ENCODE measurements at places on chromosomes 2 and 18. TPM values are rescaled to one million over a fixed set of nuclear protein-coding genes. Genes with fewer than 3 reads are reported as not detected.

MRO gene
- 0.39 TPM for total RNA-seq

APOB gene
- total RNA-seq, result under 0.01 TPM

ARHGAP28 gene
- 9.4 TPM for total RNA-seq

ARHGAP15 gene
- total RNA-seq, result not detected

PDCL3 gene
- total RNA-seq, result 12.5 TPM

TWIST2 gene
- 113 TPM for total RNA-seq

CFAP221 gene
- total RNA-seq, result not detected

ZC3H8 gene
- 9.4 TPM for total RNA-seq

NGEF gene
- total RNA-seq, result 6.2 TPM

ITPRIPL1 gene
- 1.8 TPM for total RNA-seq

CD302 gene
- 7.8 TPM for total RNA-seq

ASTL gene
- total RNA-seq, result not detected

AQP4 gene
- total RNA-seq, result not detected

COL4A3 gene
- total RNA-seq, result under 0.01 TPM

CROCC2 gene
- total RNA-seq, result 0.20 TPM

PRPF40A gene
- total RNA-seq, result 102 TPM

CLEC4F gene
- not detected for total RNA-seq

MAPRE3 gene
- 4.3 TPM for total RNA-seq

DES gene
- 0.73 TPM for total RNA-seq

DLX2 gene
- 0.20 TPM for total RNA-seq

TMEM247 gene
- total RNA-seq, result not detected

SERPINB5 gene
- total RNA-seq, result not detected

KRTCAP3 gene
- total RNA-seq, result not detected

CYP27C1 gene
- not detected for total RNA-seq

SIX3 gene
- total RNA-seq, result 0.39 TPM

LBX2 gene
- total RNA-seq, result 3.3 TPM

EIF4E2 gene
- 91.3 TPM for total RNA-seq

GAD1 gene
- not detected for total RNA-seq

SLC9A2 gene
- under 0.01 TPM for total RNA-seq

NAT8 gene
- total RNA-seq, result not detected

IL36RN gene
- not detected for total RNA-seq

GNAL gene
- 2.2 TPM for total RNA-seq

MARCHF4 gene
- total RNA-seq, result under 0.01 TPM

SGO2 gene
- 19.7 TPM for total RNA-seq

UGT1A6 gene
- not detected for total RNA-seq

SMAD7 gene
- total RNA-seq, result 4.8 TPM

ATP9B gene
- 22.0 TPM for total RNA-seq

BAZ2B gene
- 27.6 TPM for total RNA-seq

CRYGD gene
- total RNA-seq, result not detected

SPC25 gene
- 5.1 TPM for total RNA-seq

TEX44 gene
- not detected for total RNA-seq

WNT10A gene
- total RNA-seq, result not detected

C2orf72 gene
- 0.20 TPM for total RNA-seq

EVX2 gene
- total RNA-seq, result not detected

MAP3K19 gene
- total RNA-seq, result not detected

ANKMY1 gene
- 11.0 TPM for total RNA-seq

TEKT4 gene
- not detected for total RNA-seq

SPATA3 gene
- not detected for total RNA-seq

FSHR gene
- total RNA-seq, result not detected
